H4 (cell line): ENCODE measurements at places on chromosomes 5 and 9.

GRCh38 chr9:108049671-108050494, 560.3 kb upstream of the KLF4 start:
- DNase-seq, result no peak

DNA sequence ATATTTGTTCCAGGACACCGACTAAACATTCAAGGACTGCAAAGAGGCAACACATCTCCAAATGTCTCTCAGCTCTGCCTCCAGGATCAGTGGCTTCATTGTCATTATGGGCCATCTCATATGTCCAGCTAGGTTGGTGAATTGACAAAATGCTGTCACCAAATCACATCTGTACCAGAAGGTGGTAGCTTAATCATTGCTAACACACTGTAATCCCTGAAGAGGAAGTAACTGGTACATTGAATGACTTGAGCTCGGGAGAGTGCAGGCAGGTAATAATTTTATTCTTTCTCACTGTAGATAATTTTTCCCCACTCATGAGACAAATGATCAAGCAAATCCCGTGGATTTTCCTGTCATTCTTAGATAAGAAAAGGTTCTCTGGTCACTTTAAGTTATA, 169.8 kb downstream of the SEMA6A start:
- DNase-seq, result no peak

DNA sequence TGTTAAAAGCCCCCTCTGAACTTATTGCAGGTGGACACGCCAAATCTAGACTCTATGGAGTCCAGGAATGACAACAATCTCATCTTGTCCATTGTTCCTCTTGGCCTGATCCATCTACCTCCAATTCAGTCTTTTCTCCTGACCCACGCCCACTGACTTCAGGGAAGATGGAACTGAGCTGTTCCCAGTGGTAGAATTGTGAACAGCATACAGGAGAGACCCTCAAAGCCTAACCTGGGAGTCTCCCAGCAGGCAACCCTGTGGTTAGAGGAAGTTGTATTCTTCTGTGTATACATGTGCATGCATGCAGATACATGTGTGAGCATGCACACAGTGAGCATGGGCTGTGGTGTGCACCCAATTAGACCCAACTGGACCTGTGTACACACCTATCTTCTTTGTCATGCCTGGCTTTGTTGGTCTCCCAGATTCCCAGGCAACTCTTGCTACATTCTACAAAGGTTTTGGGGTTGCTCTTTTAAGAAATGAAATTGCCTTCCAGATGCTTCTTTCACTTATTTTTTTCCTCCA, 286.0 kb downstream of the ZSWIM6 start:
- no peak for DNase-seq

DNA sequence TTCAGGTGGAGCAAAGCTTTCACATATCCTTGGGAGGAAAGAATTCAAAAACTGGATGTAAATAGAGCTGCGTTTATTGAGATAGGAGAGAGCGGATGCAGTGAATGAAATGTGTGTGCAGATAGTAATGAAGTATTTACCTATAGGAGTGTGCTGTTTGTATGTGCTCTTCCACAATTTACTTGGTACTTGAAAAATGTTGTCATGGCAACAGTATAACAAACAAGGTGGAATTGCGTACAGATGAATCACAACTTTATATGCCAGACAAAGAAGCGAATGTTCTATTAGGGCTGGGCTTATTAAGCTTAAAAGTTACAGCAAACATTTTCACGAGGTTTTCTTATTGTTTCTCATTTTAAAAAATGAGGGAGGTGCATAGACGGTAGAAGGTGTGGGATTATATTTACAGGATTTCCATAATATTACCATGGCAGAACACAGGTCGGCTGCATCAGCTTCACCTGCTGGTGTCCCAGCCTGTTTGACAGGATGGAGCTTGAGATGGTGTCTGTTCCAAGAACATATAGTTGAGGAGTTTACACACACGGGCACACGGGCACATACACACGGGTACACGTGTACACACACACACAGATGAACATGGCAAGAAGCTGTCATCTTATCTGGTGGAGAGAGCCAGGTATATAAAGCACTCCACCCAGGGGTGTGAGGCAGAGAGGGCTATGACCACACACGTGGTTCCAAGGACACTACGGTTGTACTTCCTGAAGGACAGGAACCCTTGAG, 155.7 kb downstream of the RMI1 start:
- peak; percentile 41 for DNase-seq

GRCh38 chr5:148826053-148826738, at the start of gene ADRB2:
ADRB2 (plus strand) TSS chr5:148826611; CDS start chr5:148826832, 221 bp downstream.
- peak; percentile 94 for DNase-seq

- peak; percentile 72 for DNase-seq
Observed at GRCh38 chr5:178145965-178146820, 7.5 kb downstream of the NHP2 start.

DNA sequence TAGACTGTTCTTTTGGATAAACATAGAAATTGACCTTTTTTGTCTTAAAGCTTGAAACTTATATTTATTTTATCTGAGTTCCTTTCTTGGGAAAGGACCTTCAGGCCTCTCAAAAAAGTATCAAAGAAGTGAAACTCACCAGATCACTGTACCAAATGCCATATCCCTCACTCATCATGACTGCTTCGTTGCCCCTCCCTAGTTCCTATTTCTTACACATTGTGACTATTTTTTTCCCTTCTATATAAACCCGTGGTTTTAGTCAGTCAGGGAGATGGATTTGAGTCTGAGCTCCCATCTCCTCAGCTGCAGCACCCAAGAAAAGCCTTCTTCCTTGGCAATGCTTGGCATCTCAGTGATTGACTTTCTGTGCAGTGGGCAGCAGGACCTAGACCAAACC, 129.4 kb downstream of the LPAR1 start:
- no peak for DNase-seq

DNA sequence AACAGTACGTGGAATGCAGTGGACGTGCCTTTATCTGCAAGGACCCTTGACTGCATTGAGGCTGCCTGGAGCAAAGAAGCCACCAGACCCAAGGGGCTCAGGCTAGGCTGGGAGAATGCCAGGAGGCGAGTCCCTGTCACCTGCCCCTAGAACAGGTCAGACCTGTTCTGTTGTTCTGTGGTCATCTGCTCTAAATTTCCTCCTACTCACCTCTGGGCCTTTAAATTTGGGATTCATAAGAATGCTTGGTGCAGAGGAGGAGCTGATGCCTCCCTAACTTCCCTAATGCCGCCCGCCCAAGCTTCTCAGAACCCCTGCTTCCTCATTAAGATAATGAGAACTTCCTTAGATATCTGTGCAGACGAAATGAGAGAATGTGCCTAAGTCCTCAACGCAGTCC, 32.0 kb downstream of the DAPK1 start:
- DNase-seq, result no peak

- DNase-seq, result no peak
Observed at GRCh38 chr5:59071755-59072549, 489.1 kb downstream of the RAB3C start.

GRCh38 chr9:28389411-28389810, 816.1 kb upstream of the C9orf72 start:
- DNase-seq, result no peak

DNA sequence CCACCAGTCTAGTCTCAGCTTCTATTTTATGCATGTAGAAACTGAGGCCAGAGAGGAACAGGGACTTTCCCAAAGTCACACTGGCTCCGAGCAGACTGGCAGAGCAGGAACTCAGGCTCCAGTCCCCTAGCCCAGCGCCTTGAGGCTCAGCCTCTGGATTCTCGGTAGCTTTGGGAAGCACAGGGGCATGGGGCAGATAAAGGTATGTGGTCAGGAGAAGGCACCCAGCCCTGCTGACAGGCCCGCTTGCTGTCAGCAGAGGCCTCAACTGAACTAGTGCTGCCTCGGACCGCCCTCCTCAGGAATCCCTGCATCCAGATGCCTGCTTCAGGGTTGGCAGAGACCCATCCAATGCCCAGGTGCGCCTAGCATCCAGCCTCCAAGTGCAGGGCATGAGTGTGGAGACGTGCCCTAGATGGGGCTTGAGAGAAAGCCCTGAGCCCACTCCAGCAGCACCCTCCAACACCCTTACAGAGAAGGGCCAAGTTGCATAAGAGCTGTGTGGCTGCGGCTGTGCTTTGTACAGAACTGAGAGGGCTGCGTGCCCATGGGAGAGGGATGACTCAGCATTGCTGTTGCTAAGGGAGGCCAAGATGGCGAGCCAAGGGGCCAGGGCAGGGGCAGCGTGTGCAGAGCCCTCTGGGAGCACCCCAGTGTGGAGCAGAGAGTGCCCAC, 168.6 kb downstream of the MACROH2A1 start:
- peak; percentile 79 for DNase-seq

DNA sequence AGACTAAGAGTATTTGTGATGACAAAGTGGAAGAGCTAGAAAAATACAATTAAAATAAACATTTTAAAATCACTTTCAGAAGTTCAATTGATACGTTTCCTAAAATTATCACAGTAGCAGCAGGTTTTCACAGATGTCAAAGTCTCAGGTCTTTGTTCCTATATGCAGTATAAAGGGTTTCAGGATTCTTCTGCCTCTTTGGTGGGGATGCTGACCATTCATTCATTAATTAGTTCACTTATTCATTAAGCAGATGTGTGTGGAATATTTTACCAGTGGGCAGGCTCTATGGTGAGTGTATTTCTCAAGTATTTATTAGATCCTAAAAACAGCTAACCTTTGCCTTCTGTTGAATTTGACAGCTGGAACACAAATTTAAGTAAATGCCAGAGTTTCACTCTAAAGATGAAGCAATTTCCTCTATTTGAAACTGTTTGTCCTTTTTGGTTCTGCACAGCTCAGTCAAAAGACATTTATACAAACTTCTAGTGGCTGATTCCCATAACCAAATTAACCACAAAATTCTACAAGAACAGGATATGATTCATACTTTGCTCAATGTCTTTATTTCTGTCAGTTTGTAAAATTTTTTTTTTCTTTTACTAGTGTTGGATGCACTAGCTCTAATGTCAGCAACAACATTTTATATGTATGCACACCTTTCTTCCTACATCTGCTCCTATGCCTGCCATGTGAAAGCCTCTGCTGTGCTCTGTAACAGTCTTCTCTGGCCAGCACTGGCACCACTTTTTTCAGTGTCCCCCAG, 75.9 kb upstream of the PRR16 start:
- DNase-seq, result peak; percentile 91

GRCh38 chr9:7320139-7320538, 479.4 kb downstream of the DMAC1 start:
- DNase-seq, result peak; percentile 52

DNA sequence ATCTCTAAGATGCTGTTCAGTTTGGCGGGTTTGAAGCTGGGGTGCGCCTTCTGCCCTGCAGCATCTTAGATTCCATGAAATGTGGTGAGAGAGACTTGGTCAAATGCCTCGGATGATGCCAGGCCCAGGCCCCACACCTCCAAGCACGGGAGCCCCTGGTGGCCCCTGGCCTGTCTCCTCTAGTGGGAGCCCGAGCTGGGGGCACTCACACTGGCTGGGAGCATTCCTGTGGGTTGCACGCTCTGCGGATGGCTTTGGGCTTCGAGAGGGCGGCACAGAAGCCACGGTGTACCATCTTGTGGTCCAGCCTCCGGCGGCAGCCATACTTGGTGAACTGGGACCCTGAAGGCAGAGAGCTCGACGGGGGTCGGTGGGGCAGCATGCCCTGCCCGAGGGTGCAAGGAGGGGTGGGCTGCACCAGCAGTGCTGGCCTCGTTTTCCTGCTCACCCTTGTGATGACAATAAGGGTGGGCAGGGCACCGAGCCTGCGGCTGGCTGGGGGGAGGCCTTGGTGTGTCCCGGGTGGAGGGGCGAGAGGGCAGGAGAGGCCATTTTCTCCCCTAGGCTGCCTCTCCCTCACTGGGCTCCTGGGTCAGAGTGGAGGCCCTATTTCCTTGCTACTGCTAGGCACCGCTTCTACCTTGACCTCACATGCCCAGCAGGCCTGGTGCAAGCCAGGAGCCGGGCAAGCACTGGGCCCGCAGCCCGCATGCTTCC, 65.8 kb downstream of the ZNF354C start:
- no peak for DNase-seq

GRCh38 chr9:21592063-21592338, 109.9 kb upstream of the IFNE start:
- no peak for DNase-seq

- no peak for DNase-seq
Observed at GRCh38 chr9:109031241-109031640, 17.9 kb upstream of the CTNNAL1 start.

GRCh38 chr5:96975656-96976055, 39.8 kb downstream of the LNPEP start:
- DNase-seq, result no peak

GRCh38 chr9:20208961-20209371, 413.3 kb downstream of the MLLT3 start:
- no peak for DNase-seq

GRCh38 chr5:56910210-56910965, 992 bp downstream of the SETD9 start:
- no peak for DNase-seq
